H4 (cell line): ENCODE measurements at places on chromosomes 7 and 10. TPM values are rescaled to one million over a fixed set of nuclear protein-coding genes. Genes with fewer than 3 reads are reported as not detected.
A peak's percentile ranks its signal among the peaks of the same experiment; 100 is the strongest.

Gene COL1A2
- total RNA-seq = 0.46 and 2.2 TPM in 2 replicates

GRCh38 chr7:132134814-132135445 is 441.3 kb downstream of the PLXNA4 start:
- no peak for DNase-seq

- DNase-seq = no peak
Observed at GRCh38 chr10:120490288-120490687, 33.3 kb downstream of the PLPP4 start.

Gene SEC24C
- 49.6 and 56.8 TPM in 2 replicates for total RNA-seq

DNA sequence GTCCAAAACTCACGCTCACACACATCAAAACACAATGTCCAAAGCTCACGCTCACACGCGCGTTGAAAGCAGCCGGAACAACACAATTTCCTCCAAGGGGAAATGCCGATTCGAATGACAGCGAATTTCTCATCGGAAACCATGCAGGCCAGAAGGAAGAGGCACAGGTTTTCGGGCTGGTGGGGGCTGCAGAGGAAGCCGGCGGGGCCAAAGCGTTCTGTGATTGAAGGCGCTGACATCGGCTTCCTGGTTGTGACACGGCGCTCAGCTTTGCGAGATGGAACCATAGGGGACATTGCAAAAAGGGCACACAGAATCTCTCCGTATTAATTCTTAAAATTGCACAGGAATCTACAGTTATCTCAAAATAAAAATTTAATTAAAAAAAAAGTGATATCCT is 61.3 kb downstream of the FOXL3 start:
- no peak for DNase-seq

- peak; percentile 65 for DNase-seq
Observed at GRCh38 chr10:73576178-73576889, 14.8 kb downstream of the USP54 start.

Gene ARHGEF35
- total RNA-seq = 0.43 and 0.93 TPM in 2 replicates

Gene RPS24
- 3,270 and 3,319 TPM in 2 replicates for total RNA-seq
